D721Med (cell line): ENCODE measurements at places on chromosomes 1 and 21.

GRCh38 chr1:150259758-150260669 is 2.4 kb downstream of the CA14 start:
- DNase-seq, result no peak

GRCh38 chr1:62391369-62391971 is 45.4 kb upstream of the USP1 start:
- DNase-seq, result no peak

DNA sequence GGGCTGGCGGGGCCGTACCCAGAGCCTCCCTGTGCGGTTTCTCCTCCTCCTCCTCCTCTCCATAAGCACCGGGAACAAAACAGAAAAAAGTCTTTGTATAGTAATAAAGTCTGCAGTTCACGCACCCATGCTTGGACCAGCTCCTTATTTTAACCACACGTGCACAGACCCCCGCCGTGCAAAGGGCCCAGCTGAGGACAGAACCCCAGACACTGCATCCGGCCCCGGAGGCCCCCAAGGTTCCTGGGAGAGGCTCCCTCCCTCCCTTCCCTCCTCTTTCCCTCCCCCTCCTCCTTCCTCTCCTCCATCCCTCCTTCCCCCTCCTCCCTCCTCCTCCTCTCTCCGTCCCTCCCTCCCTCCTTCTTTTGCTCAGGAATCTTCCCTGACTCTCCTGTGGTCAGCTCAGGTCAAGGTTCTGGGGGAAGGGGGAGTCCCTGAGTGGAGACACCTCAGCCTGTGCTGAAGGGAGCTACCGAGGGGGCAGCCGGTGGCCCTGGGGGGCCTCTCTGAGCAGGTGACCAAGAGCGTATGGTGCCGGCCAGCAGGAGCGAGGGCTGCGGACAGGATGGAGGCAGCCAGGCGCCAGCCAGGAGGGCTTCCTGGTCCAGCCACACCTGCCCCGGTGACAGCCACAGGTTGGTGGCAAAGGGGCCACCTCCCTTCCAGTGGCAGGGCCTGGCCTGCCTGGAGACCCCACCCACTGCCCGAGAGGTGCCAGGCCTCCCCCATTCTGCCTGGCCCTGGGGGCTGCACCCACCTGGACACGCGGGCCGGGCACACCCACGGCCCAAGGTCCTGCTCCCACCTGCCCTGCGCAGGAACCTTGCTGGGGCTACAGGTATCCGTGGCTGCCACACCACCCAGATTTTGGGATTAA is 3.2 kb upstream of the TTLL10 start:
- DNase-seq, result no peak

- DNase-seq, result no peak
Measured at GRCh38 chr1:37306461-37306860, 167.9 kb upstream of the ZC3H12A start.

DNA sequence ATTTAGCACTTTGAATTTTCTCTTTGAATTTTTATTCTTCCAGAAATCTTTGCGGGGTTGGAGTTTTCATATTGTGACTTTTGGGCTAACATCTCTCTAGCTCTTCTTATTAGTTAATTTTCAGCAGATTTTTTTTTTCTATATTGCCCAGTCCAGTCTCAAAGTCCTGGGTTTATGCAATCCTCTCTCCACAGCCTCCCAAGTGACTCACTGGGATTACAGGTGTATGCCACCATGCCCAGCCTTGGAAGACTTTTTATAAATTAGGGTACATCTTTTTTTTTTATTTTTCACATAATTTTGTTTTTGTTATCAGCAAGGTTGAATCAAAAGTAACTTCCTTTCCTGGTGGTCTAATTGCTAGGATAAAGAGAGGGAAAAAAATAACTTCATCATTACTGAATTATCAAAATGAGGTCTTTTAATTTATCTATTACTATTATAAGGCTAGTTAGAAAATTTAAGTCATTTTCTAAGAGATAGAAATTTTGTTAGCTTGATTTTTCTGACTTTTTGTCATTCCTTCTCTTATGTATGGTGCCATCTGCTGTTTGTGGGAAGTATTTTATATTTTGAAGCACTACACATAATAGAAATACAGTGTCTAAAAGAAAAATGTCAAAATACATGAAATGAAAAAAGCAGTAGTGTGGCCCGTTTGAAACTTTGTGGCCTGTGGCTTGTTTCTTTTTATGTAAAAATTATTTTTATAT is 273.4 kb upstream of the CACYBP start:
- DNase-seq, result no peak

DNA sequence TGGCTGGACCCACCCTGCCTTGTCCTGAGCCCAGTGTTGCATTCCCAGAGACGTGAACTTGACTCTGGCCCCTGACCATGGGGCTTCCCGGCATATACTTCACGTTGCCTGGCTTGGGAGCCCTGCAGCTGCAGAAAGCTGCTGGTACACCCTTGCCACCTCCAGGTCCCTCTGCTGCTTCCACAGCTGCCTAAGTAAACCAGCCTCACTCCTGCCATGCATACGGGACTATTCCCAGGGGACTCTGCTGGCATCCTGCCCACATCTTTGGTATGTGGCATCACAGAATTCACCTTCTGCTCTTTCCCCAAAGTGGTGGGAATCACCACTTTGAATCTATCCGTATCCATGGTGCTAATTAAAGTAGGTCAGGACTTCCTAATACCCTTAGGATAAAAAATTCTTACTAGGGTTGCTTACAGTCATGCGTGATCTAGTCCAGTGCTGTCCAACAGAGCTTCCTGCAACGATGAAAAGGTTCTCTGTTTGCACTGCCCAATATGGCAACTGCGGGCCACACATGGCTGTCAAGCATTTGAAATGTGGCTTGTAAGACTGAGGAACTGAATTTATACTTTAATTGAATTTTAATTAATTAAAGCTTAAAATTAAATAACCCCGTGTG is 203.0 kb downstream of the GRIK3 start:
- DNase-seq, result no peak

DNA sequence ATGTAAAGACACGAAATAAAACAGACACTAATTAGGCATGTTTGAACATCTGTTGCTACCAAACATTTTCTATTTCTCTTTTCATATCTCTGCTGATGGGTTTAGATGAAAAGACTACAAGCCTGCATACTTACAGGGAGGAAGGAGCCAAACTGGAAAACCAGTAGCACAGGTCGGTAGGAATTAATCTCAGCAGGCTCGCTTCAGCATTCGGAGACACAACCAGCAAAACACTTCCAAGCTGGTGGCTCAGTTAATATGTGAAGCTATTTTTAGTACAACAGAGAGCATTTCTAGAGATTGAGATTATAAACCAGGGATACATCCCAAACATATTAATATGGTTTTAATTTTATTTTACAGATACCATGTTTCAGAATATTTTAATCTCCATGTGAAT is 300.9 kb upstream of the GREM2 start:
- no peak for DNase-seq

GRCh38 chr21:43640400-43640799 is 18.9 kb downstream of the HSF2BP start:
- DNase-seq, result no peak

GRCh38 chr1:236394879-236395229 is 768 bp downstream of the EDARADD start:
- DNase-seq, result no peak

- DNase-seq, result no peak
Measured at GRCh38 chr1:164731161-164731876, 172.3 kb downstream of the PBX1 start.

DNA sequence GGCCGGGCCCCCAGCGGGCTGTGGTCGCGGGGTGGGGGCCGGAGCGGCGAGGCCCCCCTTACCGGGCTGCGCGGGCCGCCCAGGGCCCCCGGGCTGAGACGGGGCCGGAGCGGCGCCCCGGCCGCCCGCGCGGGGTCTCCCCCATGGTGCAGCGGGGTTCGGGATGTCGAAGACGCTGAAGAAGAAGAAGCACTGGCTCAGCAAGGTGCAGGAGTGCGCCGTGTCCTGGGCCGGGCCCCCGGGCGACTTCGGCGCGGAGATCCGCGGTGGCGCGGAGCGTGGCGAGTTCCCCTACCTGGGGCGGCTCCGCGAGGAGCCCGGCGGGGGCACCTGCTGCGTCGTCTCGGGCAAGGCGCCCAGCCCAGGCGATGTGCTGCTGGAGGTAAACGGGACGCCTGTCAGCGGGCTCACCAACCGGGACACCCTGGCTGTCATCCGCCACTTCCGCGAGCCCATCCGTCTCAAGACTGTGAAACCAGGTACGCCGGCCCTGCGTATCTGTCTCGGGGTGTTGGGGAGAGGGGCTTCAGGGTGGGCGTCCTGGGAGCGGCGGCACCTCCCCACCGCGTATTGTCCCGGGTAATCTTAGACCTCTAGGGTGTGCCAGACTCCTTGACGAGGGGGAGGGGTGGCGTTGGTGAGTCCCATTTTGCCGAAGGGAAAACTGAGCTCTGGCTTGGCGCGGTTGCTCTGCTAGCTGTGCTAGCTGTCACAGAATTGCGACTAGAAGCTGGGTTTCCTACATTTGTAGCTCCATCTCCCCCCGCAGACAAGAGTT is 745 bp downstream of the MAGI3 start:
- no peak for DNase-seq

GRCh38 chr1:97570691-97571090 is 350.1 kb downstream of the DPYD start:
- no peak for DNase-seq

DNA sequence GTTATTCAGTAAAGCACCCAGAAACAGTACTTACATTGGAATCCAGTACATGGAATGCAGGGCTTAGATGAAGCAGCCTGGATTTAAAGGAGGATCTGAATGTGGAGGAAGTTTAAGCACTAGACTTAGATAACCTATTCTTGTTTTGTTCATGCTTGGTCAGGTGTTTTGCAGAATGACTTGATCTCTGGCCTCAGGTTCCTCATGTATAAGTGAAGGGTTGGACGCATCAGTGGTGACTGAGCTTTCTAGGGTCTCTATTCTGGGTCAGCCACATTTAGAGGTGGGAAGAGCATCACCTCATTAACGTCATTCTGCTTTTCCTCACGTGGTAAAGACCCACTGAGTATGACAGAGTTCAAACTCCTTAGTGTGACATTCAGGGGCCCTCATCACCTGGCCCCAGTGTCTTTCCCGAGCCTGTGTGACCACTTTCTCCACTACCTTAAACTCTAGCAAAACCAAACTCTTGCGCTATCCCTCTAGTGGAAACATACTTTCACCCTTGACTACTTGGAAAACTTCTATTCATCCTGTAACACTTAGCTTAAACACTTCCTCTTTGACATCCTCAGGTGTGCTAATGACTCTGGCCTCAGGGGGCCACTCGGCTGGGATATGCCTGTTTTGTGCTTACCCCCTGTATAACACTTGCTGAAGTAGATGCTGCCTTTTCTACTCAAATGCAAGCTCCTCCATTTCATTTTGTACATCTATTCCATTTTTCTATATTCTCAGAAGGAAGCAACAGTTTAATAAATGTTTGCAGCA is 871 bp upstream of the ERICH3 start:
- no peak for DNase-seq

DNA sequence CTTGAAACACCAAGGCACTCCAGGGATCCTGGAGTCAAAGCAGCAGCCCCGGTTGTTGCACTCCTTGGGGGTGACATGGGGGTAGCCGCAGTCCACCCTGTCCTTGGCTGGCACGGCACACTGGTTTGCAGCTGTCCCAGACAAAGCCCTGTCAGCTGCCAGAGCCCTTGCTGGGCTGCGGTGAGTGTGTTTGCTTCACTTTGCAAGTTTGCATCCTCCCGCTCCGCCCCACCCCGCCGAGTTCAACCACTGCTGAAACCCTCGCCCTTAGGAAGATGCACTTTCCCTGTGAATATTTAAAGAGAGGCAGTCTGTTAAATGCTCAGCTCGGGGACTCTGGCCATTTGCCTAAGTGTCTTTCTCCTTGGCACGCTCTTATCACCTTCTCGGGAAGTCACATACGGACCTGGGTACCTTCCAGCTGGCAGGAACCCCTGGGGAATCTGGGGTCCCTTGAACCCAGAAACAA is 1.7 kb downstream of the TFF3 start:
- DNase-seq, result no peak

DNA sequence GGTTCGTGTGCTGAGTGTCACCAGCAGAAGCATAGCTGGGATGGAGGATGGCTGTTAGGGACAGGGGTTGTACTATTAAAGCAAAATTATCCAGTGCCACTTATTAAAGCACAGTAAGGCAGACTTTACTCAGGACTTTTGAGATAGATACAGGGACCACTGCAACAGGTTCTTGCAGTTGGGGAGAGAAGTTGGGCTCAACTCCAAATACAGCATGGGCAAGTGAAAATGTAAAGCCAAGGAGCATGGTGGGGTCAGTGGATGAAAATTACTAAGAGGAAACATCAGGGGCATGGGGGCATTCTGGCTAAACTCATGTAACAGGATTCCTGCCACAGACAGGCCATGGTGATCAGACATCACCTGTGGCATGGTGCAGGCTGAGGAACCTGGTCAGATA is 15.0 kb upstream of the REN start:
- no peak for DNase-seq

GRCh38 chr1:18100491-18101063 is 7.0 kb upstream of the IGSF21 start:
- no peak for DNase-seq

DNA sequence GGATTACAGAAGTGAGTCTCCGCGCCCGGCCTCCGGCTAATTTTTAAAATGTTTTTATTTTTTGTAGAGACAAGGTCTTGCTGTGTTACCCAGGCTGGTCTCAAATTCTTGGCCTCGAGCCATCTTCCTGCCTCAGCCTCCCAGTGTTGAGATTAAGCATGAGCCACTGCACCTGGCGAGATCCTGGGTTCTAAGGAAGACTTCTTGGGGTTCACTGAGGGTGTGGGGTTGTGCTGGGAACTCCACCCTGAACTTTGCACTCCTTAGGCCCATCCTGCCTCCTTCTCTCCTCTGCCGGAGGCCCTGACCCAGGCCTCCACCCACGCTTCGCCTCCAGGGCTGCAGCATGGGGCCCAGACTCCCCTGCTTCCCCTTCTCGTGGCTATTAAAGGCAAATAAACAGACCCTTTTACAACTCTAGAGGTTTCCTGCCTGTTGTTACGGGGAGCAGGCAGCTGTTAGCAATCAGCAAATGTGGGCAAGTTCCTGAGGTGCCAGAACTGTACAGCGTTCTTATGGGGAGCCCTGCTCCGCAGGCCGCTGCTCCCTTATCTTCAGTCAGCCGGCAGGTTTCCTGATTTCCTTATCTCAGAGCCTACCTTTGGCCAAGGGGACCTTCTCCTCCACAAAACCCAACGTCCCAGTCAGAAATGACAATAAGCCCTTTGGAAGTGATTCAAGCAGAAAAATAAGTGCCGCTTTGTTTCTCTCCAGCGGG is 41.0 kb upstream of the LIN9 start:
- DNase-seq, result no peak

DNA sequence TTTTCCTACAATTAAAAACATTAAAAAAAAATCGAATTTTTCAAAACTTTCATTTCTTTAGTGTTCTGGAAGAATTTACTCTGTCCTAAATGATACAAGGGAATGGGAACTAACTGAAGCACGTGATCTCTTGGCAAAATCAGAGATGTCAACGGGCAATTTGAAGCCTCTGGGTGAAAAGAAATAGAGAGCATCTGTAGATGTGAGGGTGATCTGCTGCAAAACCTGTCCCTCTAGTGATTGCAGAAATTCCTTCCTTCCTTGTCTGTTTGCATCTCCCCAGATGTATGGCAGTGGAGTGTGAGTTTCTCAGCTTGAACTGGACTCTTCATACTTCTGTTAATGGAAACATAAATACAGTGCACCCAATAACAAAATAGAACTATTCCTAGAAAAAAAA is 100.5 kb upstream of the S1PR1 start:
- no peak for DNase-seq

- no peak for DNase-seq
Measured at GRCh38 chr1:69585666-69586065, 17.9 kb downstream of the LRRC7 start.

GRCh38 chr1:16249596-16250241 is 12.7 kb upstream of the CPLANE2 start:
- no peak for DNase-seq

GRCh38 chr1:17696417-17697301 is 58.5 kb upstream of the ACTL8 start:
- no peak for DNase-seq
